ENCODE measurements at places on chromosomes 11 and 22.

- DNase-seq = no peak
These were observed 10.0 kb downstream of the RHBDD3 start for GRCh38 chr22:29257751-29258181.

DNA sequence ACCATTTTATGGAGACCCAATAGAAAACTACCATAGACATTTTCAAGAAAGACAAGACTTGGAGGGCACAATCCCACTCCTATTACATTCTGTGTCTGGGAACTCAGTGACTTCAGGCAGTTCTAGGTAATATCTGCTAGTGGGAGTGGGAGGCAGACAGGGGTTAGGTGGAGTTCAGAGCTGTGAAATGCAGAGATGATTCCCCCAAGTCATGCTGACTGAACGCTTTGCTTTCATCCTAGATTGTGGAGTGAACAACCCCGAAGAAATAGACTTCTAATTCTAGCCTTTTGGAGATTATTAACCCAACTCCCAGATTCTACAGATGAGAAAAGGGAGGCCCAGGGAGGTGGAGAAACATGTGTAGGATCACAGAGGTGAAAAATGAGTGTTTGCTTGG lies 437.8 kb upstream of the CADM1 start:
- no peak for DNase-seq

GRCh38 chr11:128859563-128860441 lies 7.3 kb downstream of the KCNJ1 start:
- no peak for DNase-seq

DNA sequence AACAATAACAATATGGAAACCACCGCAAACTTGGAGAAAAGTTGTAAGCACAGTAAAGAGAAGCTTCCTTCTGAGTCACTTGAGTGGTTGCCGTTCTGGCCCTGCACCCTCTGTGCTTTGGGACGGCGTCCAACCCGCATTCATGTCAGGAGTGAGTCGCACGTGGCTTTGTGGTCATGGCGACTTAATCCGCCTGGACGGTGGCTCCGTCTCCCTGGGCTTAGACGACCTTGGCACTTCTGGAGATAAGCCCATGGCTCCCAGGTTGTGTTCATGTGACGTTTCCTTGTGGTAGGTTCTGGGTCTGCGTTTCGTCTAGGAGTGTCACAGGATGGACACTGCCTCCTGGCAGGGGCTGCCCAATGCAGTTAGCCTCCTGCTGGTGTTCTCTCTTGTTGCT lies 40.5 kb downstream of the TPCN2 start:
- no peak for DNase-seq

GRCh38 chr11:93585758-93586157 lies 42.6 kb upstream of the SMCO4 start:
- DNase-seq = no peak

DNA sequence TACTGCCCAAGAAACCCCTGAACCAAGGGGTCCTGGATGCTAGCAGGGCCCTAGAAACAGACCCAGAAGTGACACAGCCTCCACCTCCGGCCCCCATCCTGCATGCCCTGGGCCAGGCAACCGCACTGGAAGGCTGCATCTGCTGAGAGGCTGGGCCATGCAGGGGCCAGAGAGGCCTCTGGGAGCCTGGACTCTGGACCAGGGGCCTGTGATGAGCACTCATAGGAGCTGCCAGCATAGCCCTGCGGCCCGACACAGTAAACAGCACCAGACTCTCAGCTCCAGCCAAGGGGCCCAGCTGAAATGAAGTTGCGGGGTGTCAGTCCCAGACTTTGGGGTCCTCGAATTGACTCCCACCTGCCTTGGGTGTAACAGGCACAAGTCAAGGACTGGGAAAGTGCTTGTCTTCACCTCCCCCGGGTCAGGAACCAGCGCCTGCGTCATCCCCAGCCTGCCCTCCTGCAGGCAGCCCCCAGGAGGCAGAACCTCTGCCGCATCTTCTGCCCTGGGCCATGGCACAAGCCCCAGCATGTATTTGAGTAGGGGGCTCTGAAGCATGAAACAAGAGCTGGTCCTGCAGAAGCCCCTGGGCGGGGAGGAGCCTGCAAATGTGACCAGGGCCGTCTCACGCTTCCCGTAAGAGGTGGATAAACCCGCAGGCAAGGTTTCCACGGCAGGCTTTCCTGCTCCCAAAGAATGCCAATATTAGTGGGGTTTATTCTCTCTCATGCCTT lies 25.2 kb upstream of the CCND1 start:
- no peak for DNase-seq

- no peak for DNase-seq
These were observed 9.0 kb upstream of the HIKESHI start for GRCh38 chr11:86292912-86293616.

- no peak for DNase-seq
These were observed 4.3 kb downstream of the MPST start for GRCh38 chr22:37023743-37024338.

Measured in caudate nucleus (tissue), 63 donors.